ENCODE measurements at places on chromosomes 16 and 17.

DNA sequence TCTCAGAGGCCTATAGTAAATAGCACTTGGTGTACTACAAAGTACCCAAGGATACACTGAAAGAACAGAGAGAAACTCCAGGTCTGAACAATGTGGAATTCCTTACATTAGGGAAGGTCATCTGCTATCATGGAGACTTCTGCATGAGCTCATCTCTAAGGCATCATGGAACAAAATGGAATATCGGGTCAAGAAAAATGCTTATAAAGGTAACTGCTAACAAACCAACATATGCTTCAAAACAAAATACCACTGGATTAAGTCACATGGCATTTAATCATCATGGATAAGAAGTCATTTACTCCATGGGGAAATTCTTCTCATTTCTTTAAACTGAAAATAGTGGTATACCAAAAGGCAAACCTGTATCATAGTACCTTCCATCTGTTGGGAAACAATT lies 34.2 kb downstream of the TXNDC11 start:
- no peak for DNase-seq

DNA sequence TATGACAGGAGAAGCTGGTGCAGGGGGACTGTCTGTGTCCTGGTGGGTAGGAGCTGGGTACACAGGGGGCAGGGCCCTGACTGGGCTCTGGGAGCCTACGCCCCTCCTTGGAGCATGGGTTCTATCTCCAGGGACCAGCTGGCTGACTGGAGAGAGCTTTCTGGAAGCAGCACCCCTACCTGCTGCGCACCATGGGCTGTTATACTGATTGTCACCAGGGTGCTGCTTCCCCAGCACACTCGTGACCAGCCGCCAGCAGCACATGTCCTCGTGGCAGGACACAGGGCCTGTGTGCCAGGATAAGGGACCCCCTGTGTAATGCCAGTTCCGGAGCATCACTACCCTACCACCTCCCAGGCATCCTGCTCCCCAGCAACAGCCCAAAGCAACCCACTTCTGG lies 106.0 kb downstream of the AMFR start:
- DNase-seq, result no peak

- DNase-seq, result no peak
These were observed 2.9 kb upstream of the ABCA10 start for GRCh38 chr17:69231521-69231920.

- no peak for DNase-seq
These were observed 206.9 kb upstream of the CACNG5 start for GRCh38 chr17:66627985-66628384.

- DNase-seq, result no peak
These were observed 193.8 kb upstream of the TOX3 start for GRCh38 chr16:52740766-52741165.

Measured in stimulated activated CD8-positive, alpha-beta memory T cell treated with anti-CD3 and anti-CD28 coated beads, Interleukin-7, amount 100 ng/mL, for 4 hours (primary cell).